ENCODE measurements at places on chromosomes 1 and 21.

GRCh38 chr1:156668801-156669637 is 8.2 kb downstream of the NES start:
- DNase-seq = no peak

- DNase-seq = no peak
Measured at GRCh38 chr1:192913683-192914082, 104.8 kb downstream of the RGS2 start.

- no peak for DNase-seq
Measured at GRCh38 chr1:115073298-115074087, 15.8 kb downstream of the TSPAN2 start.

- DNase-seq = no peak
Measured at GRCh38 chr1:121471523-121471922, 286.7 kb downstream of the SRGAP2C start.

DNA sequence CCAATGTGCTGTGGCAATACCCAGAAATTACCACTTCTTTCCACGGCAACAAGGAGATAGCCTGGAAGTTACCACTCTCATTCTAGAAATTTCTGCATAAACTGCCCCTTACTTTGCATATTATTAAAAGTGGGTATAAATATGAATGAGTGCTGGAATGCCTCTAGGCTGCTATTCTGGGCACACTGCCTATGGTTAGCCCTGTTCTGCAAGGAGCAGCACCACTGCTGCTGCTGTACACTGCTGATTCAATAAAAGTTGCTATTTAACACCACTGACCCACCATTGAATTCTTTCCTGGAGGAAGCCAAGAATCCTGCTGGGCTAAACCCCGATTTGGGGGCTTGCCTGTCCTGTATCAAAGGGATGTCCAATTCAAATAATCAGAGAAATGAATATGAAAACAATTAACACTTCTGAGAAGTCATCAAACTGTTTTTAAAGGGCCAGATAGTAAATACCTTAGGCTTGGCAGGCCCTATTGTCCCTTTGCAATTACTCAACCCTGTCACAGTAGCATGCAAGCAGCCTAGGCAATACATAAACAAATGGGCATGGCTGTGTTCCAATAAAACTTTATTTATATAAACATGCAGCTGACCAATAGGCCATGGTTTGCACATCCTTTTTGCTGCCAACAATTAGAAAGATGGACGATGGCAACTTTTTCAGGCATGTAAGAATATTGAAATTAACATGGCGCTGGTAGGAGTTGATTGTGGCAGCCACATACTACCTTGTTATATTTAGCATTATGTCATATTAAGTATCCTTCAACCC is 369.4 kb upstream of the B3GALT2 start:
- no peak for DNase-seq

DNA sequence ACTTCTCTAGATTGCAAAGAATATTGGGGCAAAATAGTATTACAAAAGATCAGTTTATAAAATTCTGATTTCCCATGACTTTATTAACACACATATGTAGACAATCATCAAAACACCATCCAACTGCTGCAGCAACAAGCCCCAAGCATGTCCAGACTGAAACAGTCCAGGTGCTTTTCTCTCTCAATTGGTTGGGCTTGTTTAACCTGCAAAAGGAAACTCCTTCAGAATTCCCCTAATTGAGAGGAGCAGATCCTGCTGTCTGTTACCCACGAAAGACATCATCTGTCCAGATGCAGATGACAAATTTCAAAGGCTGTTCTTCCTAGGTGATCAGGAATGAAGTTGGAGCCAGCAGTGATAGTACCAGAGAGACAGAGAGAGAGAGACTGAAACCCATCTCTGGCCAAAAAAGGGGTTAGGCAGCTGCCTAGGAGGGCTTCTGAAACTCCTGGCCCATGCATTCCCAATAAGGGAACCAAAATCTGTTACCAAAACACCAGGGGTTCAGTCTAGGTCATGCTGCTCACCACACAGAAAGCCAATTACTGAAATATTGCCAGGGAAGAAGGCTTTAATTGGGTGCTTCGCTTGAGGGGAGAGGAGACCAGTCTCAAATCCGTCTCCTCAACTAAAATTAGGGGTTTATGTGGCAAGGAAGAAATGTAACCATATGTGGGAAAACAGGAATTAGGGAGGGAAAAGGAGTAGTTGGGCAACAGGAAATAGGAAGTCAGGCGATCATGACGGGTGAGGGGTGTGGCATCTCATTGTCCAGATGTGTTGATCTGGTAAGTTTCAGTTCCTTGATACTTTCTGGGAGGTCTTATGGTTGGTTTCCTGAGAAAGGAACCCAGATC is 34.7 kb upstream of the RGL1 start:
- DNase-seq = no peak

DNA sequence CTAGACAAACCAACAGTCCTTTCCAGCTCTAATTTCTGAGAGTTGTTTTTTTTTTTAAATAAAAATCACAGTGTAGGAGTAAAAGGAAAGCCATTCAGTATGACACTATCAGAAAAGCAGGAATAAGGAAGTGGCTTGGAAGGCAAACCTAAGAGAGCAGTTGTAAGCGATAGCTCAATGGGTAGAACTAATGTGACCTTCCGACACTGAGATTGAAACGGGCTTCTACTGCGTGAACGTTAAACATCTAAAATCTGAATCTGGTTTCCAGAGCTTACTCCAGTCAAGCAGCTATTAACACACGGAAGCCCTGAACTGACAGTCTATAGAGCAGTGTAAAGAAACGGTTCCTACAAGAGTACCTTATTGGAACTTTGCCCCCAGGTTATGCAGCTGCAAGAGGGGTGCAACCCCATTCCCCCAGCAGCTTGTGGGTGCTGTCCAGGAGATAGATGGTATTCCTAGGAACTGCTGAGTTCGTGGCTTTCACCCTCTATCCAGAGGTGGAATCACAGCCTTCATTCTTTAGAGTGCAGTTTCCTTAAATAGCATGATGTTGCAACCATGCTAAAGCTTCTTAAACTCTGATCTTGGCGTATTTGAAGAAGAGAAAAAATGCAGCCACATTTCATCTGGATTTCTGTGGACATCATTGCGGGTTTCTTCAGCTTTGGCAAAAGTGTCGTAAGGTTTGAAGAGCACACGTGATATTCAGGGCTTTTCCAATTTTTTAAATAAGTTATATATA is 3.3 kb upstream of the IRF2BP2 start:
- DNase-seq = no peak

DNA sequence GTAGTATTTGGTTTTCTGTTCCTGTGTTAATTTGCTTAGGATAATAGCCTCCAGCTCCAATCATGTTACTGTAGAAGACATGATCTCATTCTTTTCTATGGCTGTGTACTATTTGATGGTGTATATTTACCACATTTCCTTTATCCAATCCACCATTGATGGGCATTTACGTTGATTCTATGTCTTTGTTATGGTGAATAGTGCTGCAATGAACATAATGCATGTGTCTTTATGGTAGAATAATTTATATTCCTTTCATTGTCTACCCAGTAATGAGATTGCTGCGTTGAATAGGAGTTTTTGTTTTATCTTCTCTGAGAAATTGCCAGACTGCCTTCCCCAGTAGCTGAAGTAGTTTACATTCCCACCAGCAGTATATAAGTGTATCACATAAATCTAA is 538.8 kb downstream of the LRRIQ3 start:
- DNase-seq = no peak

GRCh38 chr1:204574865-204575163 is 58.6 kb downstream of the MDM4 start:
- DNase-seq = no peak

DNA sequence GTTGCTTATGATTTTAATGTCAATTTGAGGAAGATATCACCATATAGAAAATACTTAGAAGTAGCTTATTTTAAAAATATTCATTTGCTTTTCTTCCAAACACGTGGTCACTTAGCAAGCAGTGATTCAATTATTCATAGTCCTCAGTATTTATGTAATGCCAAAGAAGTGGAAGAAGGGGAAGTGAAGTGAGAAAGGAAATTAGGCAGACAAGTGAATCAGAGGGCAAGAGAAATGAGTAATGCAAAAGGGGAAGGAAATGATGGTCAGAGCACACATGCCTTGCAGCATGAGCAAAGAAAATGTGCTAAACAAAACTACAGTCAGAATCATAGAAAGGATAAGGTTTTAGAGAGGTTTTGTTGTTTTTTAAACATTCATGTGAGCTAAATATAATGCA is 31.8 kb downstream of the SDCCAG8 start:
- no peak for DNase-seq

DNA sequence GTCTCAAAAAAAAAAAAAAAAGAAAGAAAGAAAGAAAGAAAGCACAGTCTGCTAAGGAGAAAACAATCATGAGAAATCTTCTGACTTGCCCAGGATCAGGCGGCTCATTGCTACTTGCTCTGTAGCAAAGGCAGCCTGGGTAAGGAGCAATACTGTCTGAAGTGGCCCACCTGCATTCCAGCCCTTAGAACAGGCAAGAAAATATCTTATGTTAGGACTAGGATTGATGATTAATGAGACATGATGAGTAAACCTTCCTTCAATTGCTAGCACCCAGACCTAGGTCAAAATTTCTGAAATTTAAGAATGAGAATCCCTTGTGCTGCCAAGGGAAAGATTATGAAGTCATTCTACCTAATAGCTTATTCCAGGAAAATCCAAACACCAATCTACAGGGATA is 140.8 kb downstream of the DSCAM start:
- no peak for DNase-seq

GRCh38 chr1:98176936-98177335 is 256.1 kb upstream of the DPYD start:
- DNase-seq = no peak

GRCh38 chr1:97423403-97423802 is 497.4 kb downstream of the DPYD start:
- DNase-seq = no peak

DNA sequence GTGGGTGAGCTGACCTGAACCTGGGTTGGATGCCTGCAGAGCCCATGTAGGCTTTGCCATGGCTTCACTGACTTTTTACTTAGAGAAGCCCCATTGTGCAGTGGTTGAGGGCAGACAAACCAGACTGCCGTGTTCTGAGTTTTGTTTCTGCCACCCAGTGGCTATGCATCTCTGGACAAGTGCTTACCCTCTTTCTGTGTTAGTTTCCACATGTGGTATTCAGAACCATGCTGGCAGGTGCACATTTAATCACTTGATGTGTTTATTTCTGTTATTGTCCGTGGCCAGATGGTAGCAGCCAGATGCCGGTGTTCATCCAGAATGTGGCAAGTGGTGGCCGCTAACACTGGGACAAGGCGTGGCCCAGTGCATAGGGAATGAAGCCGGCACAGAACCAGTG is 10.3 kb upstream of the PTPN7 start:
- DNase-seq = no peak

DNA sequence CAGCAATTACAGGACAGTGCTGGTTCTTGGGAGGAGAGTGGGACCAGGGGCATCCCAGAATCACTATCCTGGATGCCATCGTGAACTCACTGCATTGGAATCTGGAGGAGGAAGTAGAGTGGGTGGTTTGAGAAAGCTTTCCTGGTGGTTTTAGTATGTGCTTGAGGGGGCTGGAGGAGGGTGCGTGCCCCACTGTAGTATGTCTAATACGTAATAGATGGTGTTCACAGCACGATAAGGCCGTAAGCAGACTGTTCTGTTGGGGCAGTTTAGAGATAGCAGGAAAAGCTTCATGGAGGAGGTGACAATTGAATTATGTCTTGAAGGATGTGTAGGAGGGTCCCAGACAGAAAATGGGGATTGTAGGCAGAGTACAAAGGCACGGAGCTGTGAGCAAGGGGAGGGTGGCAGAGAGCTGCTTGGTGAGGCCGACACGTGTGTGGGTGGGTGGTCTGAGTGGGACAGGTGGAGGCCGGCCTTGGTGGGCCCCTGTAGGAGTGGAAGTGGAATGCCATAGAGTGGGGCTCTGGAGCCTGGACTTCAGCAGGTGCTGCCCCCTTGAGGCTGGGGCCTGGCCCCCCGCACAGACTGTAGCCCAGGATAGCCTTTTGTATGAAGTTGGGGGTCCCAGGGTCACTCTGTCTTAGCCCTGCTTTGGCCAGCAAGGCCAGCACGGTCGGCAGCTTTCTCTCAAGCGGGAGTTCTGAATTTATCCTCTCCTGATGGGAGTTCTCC is 37.0 kb downstream of the IL6R start:
- no peak for DNase-seq

GRCh38 chr1:111989531-111990025 is at the start of gene KCND3:
TSS of gene KCND3 (minus strand) at chr1:111989668.
- peak; percentile 16 for DNase-seq

DNA sequence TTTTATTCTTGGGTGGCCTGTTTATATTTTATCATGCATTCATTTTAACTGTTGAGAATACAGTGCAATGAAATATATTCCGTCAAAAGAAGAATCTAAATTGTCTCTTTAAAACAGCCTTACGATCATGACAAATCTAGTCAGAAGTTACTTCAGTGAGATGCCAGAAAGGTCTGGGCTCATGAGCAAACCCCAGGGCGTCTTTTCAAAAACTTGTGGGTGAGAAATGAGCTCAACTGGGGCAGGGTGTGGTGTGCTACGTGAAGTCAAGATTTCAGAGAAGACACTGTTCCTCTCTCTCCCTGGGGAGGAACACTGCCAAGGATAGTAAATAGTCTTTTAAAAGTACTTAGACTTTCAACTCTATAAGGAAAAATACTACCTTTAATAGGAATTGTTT is 13.4 kb upstream of the UAP1 start:
- DNase-seq = no peak

DNA sequence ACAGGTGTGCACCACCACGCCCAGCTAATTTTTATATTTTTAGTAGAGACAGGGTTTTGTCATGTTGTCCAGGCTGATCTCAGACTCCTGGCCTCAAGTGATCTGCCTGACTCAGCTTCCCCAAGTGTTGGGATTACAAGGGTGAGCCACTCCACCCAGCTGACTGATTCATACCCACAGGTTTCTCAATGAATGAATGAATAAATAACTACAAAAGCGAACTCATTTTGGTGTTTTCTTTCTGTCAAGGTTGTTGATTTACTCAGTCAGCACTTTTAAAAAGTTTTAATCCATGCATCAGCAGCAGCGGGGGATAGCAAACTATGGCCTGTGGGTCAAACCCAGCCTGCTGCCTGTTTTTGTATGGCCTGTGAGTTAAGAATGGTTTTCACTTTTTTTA is 217.5 kb downstream of the FAF1 start:
- no peak for DNase-seq

GRCh38 chr21:35681946-35682345 is 378.4 kb downstream of the SETD4 start:
- DNase-seq = no peak

- DNase-seq = no peak
Measured at GRCh38 chr1:210690236-210690635, 361.5 kb downstream of the HHAT start.

- DNase-seq = no peak
Measured at GRCh38 chr1:55611123-55611522, 396.0 kb upstream of the USP24 start.

DNA sequence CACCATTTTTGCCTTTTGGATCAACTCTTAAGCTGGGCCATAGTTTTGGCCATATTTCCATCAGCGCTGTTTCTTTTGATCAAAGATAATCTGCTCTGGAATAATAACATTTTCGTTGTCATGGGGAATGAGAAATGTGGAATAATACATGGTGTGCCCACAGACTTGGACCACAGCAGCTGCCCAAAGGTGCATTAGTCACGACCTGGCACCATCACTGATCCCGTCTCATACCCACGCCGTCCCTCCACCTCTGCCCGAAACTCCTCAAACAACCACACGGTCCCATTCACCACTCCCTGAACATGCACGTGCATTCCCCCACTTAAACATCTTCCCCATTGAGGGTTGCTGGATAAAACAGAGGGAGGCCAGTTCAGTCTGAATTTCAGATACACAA is 76.9 kb downstream of the SLC66A1 start:
- DNase-seq = no peak

Data from stimulated activated naive CD8-positive, alpha-beta T cell treated with anti-CD3 and anti-CD28 coated beads, Interleukin-15, amount 100 ng/mL, for 72 hours (primary cell).